Hematopoietic multipotent progenitor cell treated with erythropoietin and hydrocortisone succinate and interleukin-3 and kit ligand, for 6 days (in vitro differentiated cells): ENCODE measurements at places on chromosomes 11 and 22.

DNA sequence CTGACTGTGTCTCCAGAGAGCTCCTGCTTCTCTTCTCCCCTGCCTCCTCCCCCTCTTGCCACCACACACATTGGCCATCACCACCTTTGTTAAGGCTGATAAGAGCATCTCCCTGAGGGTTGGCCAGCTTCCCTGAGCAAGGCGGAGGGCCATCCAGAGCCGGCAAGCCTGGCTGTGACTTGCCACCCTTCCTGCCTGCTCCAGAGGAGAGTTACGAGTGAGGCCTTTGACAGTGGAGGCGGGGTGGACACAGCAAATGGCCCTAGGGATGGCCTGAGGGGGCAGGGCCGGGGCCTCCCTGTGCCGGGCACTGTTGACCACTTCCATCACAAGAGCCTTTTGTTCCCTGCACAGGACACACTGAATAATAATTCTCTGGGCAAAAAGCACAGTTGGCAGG, 5.4 kb downstream of the FREY1 start:
- DNase-seq: peak; percentile 60

GRCh38 chr11:27317751-27318150, 45.3 kb downstream of the CCDC34 start:
- DNase-seq: no peak

DNA sequence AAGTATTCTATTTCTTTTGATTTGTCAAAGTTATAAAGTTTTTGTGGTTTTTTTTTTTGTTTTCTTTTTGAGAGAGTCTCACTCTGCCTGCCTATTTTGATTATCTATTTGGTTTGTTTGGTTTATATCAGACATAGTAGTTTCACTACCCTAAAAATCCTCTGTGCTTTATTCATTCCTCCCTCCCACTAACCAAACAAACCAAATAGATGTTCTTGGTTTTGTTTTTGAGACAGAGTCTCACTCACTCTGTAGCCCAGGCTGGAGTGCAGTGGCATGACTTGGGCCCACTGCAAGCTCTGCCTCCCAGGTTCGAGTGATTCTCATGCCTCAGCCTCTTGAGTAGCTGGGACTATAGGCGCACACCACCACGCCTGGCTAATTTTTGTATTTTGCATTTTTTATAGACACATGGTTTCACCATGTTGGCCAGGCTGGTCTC, 67.9 kb downstream of the ENTHD1 start:
- no peak for DNase-seq

GRCh38 chr11:64364911-64365310, 5.9 kb downstream of the RPS6KA4 start:
- no peak for DNase-seq

DNA sequence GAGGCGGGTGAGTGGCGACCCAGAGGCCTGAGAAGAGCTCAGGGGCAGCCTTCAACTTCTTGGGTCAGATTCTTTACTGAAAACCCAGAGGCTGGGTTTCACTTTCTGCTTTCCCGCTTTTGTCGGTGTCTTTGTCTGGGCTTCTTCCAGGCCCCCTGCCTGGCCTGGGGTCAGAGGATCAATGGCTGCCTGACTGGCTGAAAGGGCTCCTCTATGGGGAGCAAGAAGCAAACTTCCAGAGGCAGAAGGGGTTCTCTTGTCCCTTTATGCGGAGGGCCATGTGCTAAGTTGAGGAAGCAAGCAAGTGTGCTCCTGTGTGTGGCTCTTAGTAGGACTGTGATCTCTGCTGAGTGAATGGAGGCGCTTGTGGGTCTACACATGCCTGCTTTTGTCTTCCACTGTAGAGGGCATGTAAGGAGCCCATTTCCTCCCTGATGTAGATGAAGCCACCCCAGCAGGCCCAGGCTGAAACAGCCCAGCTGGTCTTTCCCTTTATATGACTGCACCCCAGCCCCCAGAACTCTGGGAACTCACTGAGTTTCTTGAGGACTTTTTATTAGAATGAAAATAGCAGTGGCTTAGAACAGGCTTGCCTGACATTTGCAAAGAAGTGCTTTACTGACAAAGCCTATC, 1.0 kb upstream of the PKNOX2 start:
- DNase-seq: no peak

DNA sequence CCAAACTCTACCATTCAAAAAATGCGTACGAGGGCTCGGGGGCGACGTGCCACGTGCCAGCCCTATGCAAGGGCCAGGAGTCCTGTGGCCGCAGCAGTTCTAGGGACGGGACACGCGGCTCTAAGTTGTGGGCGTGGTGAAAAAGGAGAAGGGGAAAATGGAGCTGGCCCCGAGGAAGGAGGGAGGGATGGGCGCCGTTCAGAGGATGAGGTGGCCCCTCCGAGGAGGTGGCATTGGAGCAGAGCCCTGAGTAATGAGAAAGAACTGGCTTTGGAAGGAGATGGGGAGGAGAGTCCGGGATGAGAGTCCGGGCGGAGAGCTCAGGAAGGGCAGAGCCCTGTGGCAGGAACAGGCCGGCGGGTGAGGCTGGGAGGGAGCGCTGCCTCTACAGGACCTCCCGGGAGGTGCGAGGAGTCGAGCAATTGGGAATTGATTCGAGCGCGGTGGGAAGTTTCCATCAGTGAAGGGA, 21.0 kb downstream of the OTUB1 start:
- no peak for DNase-seq

- DNase-seq: no peak
Observed at GRCh38 chr22:45896153-45896951, 80.6 kb downstream of the WNT7B start.

GRCh38 chr11:117219995-117220394, 11.9 kb downstream of the PCSK7 start:
- peak; percentile 75 for DNase-seq

- DNase-seq: peak; percentile 9
Observed at GRCh38 chr11:89612096-89612495, 98.0 kb upstream of the TRIM77 start.

GRCh38 chr11:111870113-111870512, 1.3 kb downstream of the ALG9 start:
- no peak for DNase-seq

- no peak for DNase-seq
Observed at GRCh38 chr11:89437317-89437716, 53.9 kb downstream of the NOX4 start.

DNA sequence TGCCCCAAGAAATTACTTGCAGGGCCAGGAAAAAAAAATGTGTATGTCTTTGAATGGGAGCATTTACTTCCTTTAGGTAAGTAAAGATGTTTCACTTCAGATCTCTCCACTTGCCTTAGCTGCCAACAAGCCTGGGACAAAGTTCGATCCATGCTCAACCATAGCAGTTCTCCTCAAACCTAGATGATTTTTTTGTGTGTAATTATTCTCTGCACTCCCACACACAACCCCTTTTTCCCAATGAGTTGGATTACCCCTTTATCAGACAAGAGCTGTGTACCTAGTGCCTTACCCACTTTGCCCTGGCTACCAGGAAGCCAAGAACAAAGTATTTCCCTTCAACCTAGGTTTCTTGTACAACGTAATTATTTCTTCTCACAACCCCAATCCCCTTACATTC, 35.6 kb downstream of the TPBGL start:
- DNase-seq: no peak
